ENCODE measurements at places on chromosomes 7 and 10. TPM values are rescaled to one million over a fixed set of nuclear protein-coding genes. Genes with fewer than 3 reads are reported as not detected.

The TWNK gene
- 31.1 TPM for total RNA-seq

The VWA2 gene
- 2.4 TPM for total RNA-seq

The AKR1E2 gene
- total RNA-seq: 37.0 TPM

The CPN1 gene
- total RNA-seq: 0.87 TPM

The SKIDA1 gene
- 6.6 TPM for total RNA-seq

The NPC1L1 gene
- 0.55 TPM for total RNA-seq

The FAM241B gene
- total RNA-seq: 17.6 TPM

The NUTM2B gene
- 11.0 TPM for total RNA-seq

The CYTH3 gene
- total RNA-seq: 82.2 TPM

The C10orf71 gene
- 0.08 TPM for total RNA-seq

The CRYGN gene
- 0.62 TPM for total RNA-seq

The MMD2 gene
- 32.0 TPM for total RNA-seq

The RBM28 gene
- total RNA-seq: 58.3 TPM

The ARHGAP19 gene
- total RNA-seq: 54.6 TPM

The ITPRID1 gene
- total RNA-seq: 1.6 TPM

The UCN3 gene
- total RNA-seq: not detected

The HMX2 gene
- total RNA-seq: 0.47 TPM

The ABCC2 gene
- total RNA-seq: 0.81 TPM

The GJD4 gene
- not detected for total RNA-seq

The CALY gene
- total RNA-seq: 19.2 TPM

The WEE2 gene
- 1.4 TPM for total RNA-seq

The HHEX gene
- 4.0 TPM for total RNA-seq

The HELLS gene
- 72.8 TPM for total RNA-seq

The NAT16 gene
- total RNA-seq: 0.31 TPM

The SEMA4G gene
- 7.2 TPM for total RNA-seq

The MRC1 gene
- 29.5 TPM for total RNA-seq

The LIPF gene
- 2.3 TPM for total RNA-seq

The EN2 gene
- 1.6 TPM for total RNA-seq

The ZWINT gene
- 61.4 TPM for total RNA-seq

The TMEM130 gene
- total RNA-seq: 106 TPM

The JMJD1C gene
- 94.6 TPM for total RNA-seq

The FOXI2 gene
- 0.74 TPM for total RNA-seq

The ETV1 gene
- 13.9 TPM for total RNA-seq

The FAM25G gene
- 8.3 TPM for total RNA-seq

The KCTD7 gene
- total RNA-seq: 62.4 TPM

The KCP gene
- 1.2 TPM for total RNA-seq

The ORC5 gene
- total RNA-seq: 36.9 TPM

The PKD2L1 gene
- total RNA-seq: 0.99 TPM

The NUDT13 gene
- total RNA-seq: 5.6 TPM

The SH2D4B gene
- total RNA-seq: 1.1 TPM

The SCIN gene
- 4.7 TPM for total RNA-seq

All from testis (tissue), 5 donors.